ENCODE measurements at places on chromosomes 4 and X. TPM values are rescaled to one million over a fixed set of nuclear protein-coding genes. Genes with fewer than 3 reads are reported as not detected.

RPS6KA6 gene
- 1.3 TPM for total RNA-seq

TLL1 gene
- 10.1 TPM for total RNA-seq

EDA2R gene
- total RNA-seq = 0.30 TPM

ATP1B4 gene
- not detected for total RNA-seq

CXCL8 gene
- 36.1 TPM for total RNA-seq

IBSP gene
- total RNA-seq = not detected

TASL gene
- not detected for total RNA-seq

STOX2 gene
- under 0.01 TPM for total RNA-seq

LRRC66 gene
- total RNA-seq = 0.30 TPM

ADGRA3 gene
- 16.3 TPM for total RNA-seq

TCEAL2 gene
- not detected for total RNA-seq

RPL34 gene
- total RNA-seq = 623 TPM

KIF4A gene
- total RNA-seq = 22.5 TPM

ETDC gene
- not detected for total RNA-seq
